T47D (cell line): ENCODE measurements at places on chromosomes 7 and 10.

DNA sequence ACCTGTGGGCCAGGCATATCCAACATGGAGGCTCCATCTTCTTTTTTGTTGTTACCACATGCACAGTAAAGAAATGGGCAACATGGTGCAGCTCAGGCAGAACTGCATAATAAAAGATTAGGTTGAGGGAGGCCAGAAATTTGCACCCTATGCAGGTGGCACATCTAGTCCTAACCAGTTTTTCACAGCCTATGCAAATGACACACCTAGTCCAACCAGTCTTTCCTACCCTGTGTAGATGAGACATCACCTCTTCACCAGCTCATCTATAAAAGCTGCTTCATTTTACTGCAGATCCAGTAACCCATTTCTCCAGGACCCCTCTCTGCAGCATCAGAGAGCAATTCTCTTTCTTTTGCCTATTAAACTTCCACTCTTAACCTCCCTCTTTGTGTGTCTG, 411.0 kb upstream of the PCDH15 start:
- no peak for DNase-seq

DNA sequence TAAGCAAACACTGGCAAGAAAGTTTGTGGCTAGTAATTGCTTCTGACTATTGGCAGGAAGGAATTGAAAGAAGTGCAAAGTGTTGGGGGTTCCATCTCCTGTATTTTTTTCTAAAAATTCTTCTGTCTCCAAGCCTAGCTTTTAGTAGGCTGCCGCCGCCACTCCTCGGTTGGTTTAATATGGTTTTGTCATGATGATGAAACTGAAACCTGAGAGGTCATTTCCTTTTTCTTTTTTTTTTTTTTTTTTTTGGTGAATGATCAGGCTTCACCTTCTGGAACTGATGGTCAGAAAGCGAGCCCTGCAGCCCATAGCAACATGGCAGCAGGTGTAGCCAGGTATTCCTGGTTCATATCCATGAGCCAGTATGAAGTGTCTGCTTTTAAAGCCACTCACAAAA, 75.3 kb upstream of the AGBL3 start:
- no peak for DNase-seq

- DNase-seq: no peak
These were observed 494.4 kb downstream of the XPNPEP1 start for GRCh38 chr10:109428775-109429491.

GRCh38 chr10:20625868-20626267, 271.2 kb downstream of the NEBL start:
- no peak for DNase-seq

DNA sequence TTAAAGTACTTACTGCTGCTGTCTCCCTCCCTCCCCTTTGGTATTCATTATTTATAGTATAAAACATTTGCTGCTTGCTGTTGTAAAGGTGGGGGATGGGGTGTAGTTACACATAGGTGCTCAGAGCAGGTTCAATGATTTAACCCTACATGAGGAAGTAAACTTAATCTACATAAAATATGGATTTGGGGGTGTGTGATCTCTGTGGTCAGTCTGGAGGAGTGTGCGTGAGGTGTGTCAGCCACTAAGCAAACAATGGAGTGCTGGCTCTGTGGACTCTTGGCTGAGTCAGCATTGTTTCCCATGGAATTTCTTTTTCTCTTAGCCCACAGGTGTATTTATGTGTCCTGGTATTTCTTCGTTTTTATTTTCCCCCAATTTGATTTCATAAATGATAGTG, 133.9 kb downstream of the AUTS2 start:
- DNase-seq: peak; percentile 33

DNA sequence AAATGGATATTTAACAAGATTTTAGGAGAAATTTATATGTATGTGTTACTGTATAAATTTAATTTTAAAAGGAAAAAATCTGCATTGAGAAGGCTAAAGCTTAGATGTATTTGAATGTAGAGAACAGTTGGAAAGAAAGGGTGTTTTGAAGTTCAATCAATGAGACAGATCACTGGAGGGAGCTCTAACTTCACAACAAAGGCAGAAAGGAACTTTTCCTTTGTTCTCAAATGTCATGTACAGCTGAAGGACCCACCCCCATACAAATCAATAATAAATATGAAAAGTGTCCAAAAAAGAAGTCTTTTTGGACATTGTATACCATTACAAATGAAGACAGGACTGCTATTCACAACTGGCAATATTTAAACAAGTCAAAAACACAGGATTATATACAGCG, 403.4 kb downstream of the DNAJB9 start:
- DNase-seq: no peak

GRCh38 chr10:59934701-59935100, 28.3 kb upstream of the CCDC6 start:
- DNase-seq: no peak

- DNase-seq: no peak
These were observed 1.2 kb downstream of the TASOR2 start for GRCh38 chr10:5685764-5686240.

DNA sequence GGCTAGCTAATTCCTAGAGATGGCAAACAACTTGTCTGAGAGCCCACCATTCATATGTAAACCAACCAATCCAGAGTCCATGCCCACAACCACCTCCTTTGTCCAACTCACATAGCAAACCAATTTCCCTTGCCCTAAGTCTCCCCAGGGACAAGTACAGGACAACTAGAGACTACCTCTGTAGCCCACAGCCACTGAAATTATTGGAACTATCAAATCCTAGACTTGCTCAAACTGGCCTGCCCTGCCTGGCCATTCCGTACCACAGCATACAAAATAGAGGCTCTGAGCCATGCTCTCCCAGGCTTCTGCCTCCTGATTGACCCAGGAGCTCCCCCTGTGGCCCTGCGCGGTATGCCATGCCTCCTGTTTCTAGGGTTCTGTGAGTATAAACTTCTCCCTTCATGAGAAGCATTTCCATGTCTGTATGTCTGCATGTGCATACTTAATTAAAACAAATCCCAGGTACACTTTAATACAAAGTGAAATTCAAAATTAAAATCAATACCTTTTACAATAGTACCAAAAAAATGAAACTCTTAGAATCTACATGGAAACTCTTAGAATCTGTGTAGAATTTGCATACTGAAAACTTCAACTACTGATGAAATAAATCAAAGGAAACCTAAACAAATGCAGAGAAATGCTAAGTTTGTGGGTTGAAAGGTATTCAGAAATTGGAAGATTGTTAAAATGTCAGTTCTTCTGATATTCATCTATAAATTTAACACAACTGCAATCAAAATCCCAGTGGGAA, 4.0 kb upstream of the HECW1 start:
- DNase-seq: peak; percentile 82

DNA sequence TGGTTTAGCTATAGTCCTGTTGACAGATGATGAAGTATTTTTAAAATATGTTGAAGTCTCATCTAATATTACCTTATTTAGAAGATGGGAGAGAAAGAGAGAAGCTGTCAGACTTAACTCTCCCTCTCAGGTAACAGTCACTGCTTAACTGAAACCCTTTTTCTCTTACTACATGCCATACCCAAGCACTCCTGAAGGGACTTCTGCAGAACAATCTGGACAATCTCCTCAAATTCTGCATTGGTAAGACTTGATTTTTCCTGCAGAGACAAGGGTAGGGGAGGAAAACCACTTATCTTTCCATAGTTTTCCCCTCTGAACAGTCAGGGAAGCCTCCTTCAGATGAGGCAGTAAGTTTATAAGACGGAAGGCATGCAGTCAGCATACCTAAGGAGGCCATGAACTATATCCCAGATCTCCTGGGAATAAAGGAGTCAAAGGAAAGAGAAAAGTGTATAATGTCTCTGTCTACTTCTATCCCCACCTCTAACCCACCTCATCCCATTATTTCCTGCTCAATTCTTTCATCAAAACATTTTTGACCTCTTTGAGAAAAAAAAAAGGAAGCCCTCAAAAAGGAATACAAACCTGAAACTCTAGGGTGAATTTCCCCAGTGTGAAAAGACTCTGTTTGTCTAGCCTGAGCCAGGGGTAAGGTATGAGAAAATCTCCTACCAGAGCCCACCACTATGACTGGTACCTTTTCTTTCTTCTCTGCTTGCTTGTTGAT, 9.4 kb downstream of the ZCWPW1 start:
- DNase-seq: no peak

DNA sequence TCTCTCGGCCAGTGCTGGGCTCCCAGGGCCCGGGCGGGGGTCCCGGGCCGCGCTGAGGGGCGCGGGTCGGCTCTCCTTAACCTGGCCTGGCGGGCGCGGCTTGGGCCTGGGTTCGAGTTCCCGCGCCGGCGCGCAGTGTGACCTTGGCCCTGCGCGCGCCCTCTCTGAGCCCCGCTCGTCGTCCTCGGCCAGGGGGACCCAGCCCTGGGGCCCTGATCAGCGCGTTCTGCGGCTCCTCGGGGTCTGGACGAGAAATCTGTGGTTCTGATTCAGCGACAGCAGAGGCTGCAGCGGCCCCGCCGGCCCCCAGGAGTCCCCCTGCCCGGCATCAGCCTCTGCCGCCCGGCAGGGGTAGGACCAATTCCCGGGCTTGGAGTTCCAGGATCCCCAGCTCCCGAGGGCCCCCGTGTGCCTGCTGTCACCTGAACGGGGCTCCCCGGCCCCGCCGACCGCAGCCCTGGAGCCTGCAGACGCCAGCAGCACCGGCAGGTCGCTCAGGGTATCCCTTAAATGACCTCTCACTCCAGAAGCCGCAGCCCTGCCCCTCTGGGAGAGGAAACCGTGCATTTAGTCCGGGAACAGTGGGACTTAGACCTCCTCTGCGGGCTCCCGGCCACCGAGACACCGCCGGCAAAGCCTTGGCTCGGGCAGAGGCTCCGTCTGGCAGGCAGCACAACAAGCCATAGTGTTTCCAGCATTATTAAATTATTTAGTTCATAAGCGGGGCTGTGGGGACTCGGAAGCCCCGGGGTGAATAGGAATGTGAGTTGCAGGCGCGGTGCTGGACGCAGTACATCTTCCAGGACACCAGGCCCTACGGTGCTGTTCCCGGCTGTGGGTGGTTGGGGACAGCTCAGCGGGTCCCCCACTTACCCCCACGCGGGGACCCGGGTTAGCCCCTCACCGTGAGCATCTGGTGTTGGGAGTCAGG, 572 bp downstream of the CHST12 start:
- peak; percentile 46 for DNase-seq

- DNase-seq: no peak
These were observed 12.2 kb downstream of the ZNF488 start for GRCh38 chr10:47371629-47372485.

DNA sequence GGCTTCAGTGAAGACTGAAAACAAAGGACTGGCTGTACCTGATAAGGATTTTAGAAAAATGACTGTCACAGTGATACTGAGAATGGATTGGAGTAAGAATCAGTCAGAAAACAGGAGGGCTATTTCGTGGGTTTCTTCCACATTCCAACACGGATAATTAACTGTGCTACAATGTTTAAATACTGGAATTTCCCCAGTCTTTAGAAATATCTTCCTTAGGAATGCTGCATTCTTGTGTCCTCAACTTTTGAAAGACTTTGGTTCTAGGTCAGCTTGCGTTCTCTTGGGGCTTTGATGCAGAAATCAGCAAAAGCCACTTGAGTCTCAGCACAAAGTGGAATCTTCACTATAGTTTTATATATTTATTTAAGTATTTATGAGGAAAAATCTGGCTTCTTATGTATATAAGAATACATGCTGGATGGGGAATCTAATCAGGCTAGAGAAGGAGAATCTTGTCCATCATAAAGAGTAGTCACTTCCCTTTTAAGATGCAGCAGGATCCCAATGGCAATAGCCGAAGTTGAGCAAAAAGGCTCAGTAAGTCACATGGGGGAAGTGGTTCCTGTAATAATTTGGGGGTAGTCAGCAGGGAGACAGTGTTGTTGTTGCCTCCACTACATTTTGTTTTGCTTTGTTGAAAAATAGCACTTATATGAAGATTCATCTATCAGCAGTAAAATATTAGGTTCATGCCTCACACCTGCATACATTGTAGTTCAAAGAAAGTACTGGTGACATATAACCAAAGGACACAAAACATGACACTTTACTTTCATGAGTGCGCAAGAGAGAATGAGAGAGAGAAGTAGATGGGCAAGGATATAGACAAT, 86.0 kb downstream of the CH25H start:
- no peak for DNase-seq

DNA sequence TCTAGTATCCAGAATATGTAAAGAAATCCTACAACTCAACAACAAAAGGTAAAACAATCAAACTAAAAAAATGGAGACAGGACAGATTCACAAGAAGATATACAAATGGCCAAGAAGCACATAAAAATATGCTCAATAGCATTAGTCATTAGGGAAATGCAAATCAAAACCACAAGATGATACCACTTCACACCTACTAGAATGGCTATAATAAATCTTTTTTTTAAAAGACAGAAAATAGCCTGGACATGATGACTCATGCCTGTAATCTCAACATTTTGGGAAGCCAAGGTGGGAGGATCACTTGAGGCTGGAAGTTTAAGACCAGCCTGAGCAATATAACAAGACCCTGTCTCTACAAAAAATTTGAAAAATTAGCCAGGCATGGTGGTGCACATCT, 27.9 kb upstream of the CHCHD3 start:
- DNase-seq: no peak

DNA sequence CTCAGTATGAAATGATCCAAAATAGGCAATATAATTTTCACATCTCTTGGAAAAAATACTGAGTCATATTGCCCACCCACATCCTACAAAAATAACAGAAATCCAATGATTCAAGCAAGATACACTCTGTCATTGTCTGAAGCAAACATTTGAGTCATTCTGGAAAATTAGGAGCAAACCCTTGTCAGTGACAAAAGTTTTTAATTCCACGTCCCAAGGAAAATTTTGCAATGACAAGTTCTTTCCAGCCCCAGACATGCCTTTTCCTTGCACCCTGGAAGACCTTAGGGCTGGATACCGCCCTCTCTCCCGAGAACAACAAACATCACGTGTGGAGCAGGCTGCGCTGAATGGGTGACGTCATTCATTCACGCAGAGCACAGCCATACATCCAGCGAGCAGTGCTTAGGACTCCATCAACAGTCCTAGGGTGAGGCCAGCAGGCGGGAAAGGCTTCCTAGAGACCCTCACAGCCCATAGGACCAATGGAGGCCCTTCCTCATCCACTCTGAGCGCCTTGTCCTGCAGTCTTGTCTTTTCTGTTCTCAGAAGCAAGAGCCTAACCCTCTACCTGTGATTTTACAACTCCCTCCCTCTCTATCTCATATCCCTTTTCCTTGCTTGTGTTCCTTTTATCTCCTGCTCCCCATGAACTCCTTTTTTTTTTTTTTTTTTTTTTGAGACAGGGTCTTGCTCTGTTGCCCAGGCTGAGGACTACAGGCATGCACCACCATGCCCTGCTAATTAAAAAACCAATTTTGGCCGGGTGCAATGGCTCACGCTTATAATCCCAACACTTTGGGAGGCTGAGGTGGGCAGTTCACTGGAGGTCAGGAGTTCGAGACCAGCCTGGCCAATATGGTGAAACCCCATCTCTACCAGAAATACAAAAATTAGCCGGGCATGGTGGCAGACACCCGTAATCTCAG, 23.5 kb upstream of the KDM7A start:
- DNase-seq: peak; percentile 73

DNA sequence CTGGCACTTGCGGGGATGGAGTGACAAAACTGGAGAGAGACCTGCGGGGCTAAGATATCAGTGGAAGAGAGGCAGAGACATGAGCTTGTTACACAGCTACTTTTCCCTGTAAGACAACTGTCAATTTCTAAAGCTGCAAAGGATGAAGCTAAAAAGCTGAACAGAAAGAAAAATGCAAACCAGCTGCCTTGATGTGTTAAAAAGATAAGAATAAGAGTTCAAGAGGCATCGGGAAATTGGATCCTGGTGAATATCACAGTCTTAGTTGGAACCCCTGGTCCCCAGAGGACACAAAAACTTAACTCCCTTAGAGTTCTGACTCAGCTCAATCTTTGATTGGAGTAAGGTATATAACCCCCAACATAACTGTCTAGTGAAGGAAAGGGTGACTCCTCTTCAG, 38.8 kb downstream of the VPS41 start:
- DNase-seq: no peak

- DNase-seq: peak; percentile 73
These were observed 21.8 kb downstream of the NET1 start for GRCh38 chr10:5434017-5434753.
